ENCODE measurements at places on chromosomes 1 and 21.
A peak's percentile ranks its signal among the peaks of the same experiment; 100 is the strongest.

GRCh38 chr1:36562181-36562685, 79.5 kb upstream of the CSF3R start:
- DNase-seq = no peak

DNA sequence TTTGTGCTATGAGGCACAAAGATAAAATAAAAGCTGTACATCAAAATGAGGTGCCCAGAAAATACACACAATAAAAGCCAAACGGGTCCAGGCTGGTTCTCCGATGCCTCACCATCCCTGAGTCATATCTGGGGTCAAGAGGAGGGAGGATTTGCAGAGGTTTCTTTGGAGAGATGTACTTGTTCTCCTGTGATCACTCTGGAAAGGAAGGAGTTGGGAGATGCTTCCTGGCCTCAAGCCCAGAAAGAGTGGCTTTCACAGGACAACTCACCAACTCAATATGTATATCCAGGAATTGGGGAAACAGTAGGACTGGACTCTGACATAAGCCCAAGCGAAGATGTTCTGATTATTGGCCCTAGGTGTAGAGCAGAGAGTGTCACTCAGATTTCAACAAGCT, 51.9 kb downstream of the DIPK1A start:
- peak; percentile 69 for DNase-seq

GRCh38 chr1:245651093-245651492, 496.3 kb downstream of the KIF26B start:
- DNase-seq = no peak

GRCh38 chr1:171217658-171218443, 30.4 kb upstream of the FMO1 start:
- DNase-seq = no peak

DNA sequence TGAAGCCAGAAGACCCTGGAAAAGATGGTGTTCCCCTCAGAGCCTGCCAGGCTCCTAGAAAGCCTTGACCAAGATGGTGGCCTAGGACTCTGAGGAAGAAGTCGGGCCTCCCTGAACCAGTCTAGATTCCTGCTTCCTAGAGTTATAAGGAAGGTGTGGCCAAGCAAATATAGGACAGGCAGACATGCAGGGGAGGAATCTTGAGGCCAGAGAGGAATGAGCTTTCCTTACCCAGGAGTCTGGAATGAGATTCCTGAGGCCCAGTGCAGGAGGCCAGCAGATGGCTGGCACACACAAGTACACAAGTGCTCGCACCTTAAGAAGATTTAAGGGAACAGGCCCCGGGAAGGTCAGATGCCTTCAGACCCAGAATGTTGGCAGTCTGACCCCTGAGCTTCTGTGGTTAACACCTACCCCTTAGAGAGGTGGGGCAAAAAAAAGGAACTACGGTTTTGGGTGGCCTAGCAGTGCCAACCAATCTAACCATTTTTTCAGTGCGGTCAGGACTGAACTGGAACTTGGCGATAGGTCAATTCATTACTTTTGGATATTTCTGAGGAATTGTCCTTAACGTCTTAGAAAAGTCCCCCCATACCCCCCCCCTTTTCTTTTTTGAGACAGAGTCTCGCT, 73.3 kb downstream of the MDM4 start:
- peak; percentile 37 for DNase-seq

DNA sequence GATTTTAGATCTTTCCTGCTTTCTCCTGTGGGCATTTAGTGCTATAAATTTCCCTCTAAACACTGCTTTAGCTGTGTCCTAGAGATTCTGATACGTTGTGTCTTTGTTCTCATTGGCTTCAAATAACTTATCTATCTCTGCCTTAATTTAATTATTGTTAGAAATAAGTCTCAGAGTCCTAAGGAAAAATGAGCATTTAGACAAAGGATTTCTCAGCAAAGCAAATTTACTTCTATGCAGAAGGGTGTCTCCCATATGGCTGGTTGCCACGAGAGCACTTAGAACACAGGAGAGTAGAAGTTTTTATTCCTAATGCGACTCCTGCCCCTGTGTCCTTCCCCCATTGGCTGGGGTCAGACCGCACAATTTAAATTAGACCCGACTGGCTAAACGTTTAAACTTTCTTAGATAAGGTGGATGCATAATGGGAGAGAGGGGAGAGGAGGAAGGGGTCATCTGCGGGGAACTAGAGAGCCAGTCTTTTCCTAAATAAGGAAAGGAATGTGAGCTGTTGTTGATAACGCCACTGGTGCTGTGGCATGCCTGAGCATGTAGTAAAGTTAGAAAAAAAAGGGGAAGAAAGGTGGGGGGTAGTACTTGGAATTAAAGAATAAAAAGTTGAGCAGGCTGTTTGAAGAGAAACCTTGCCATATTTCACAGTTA, 170.2 kb downstream of the DYRK1A start:
- no peak for DNase-seq

DNA sequence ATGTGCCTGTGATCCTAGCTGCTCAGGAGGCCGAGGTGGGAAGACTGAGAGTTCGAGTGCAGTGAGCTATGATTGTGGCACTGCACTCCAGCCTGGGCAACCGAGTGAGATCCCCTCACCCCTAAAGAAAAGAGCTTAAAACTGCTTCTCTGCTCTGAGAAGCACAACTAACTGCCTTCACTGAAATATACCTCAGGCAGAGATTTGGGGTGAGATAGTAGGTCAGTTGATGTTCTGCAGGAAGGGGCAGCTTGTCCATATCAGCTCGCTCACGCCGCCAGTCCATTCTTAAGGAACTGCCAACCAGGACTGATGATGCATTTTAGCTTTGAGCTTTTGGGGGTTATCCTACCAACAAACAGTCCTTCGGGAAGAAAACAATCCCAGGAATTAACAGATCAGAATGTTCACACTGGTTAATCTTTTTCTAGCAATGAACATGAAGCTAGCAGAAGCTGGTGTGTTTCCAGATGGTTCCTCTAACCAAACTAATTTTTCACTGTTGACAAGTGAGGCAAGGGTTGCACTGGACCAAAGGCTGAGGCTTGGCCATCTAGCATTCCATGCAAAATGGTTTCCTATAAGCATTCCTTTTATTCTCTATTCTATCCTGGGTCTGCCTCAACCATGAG, 31.6 kb downstream of the LHX4 start:
- DNase-seq = no peak

- no peak for DNase-seq
Measured at GRCh38 chr1:224502459-224503160, 68.0 kb upstream of the WDR26 start.

- DNase-seq = no peak
Measured at GRCh38 chr1:200248541-200248940, 161.3 kb downstream of the ZNF281 start.

DNA sequence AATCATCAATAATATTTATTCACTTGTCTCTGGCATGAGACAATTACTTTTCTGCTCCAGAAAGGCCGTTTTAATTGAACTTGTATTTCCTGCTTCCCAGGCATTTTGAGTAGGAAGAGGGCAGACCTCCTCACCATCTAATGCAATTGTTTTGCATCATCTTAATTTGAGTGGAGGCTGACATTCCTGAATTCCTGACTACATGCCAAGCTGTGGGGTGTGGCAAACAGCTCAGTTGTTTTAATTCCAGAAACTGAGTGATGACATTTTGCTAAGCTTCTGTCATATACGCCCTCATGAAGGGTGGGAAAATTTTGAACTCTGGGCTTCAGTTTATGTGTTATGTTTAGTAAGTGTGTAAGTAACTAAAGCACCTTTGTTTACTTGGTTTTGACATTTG, 125.4 kb upstream of the USP25 start:
- DNase-seq = no peak

DNA sequence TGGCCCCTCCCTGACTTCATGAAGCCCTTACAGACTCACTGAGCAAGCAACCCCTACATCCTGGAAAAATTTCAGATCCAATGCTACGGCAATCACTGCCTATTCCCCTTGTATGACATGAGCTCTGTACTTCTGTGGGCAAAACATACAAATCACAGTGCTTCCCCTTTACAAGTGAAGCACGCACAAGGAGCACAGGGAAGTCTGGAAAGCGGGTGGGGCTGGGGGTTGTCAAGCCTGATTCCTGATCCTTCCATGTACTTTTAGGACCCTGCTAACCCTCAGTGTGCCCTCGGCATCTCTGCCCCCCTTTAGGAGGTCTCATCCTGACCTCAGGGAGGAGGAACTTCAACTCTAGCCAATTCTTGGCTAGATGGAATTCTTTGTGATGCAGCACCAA, 405.7 kb upstream of the POU3F1 start:
- DNase-seq = no peak

DNA sequence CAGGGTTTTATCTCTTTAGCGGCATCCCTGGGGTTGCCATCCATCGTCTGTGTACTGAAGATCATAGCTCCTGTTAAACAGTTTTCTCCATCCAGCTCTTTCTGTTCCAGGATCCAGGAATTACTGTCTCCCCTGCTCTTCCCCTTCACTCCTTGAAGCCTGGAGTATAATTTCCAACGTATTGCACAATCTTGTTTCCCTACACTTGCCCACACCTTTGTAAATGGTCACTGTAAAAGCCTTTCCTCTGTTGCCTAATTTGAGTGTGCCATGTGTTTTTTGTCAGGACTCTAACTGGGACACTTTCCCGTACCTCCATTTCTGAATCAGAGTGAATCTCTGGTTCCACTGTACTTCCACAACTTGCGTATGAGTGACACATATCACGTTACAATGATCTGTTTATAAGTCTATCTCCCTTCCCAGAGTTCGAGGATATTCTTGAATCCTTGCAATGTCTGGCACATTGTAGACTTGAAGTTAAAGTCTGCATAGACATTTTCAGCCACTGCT, 199.6 kb upstream of the SNX7 start:
- DNase-seq = no peak

DNA sequence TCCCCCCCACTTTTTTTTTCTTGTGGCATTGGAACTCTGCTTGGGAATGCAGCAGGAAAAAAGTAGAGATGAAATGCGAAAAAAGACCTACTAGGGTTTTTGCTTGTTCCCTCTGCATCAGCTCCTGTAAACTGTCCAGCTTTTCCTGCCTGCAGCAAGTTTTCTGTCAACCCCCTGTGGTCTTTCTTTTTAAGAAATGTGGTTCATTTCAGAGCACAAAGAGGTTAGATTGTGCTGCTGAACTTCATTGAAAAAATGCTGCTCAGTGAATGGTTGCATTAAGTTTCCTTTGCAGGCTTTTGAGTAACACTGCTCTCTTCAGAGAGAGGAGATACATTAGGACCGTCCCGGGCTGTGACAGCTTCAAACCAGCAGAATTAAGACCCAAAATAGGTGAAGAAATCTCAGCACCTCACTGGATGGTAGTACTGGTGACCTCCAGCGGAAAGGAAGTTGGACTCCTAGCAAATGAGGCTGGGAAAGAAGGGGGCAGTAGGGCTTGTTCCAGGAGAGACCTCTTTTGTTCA, 80.7 kb downstream of the NDUFS5 start:
- DNase-seq = no peak

- DNase-seq = no peak
Measured at GRCh38 chr1:177812144-177812543, 157.7 kb downstream of the SEC16B start.

GRCh38 chr1:214364786-214365295, 83.9 kb downstream of the SMYD2 start:
- no peak for DNase-seq

- DNase-seq = no peak
Measured at GRCh38 chr1:87051965-87052364, 137.5 kb downstream of the HS2ST1 start.

- no peak for DNase-seq
Measured at GRCh38 chr1:225410036-225410435, 17.8 kb downstream of the LBR start.

- no peak for DNase-seq
Measured at GRCh38 chr1:196960854-196961253, 16.5 kb upstream of the CFHR5 start.

GRCh38 chr1:50610563-50610962, 187.3 kb upstream of the DMRTA2 start:
- DNase-seq = no peak

DNA sequence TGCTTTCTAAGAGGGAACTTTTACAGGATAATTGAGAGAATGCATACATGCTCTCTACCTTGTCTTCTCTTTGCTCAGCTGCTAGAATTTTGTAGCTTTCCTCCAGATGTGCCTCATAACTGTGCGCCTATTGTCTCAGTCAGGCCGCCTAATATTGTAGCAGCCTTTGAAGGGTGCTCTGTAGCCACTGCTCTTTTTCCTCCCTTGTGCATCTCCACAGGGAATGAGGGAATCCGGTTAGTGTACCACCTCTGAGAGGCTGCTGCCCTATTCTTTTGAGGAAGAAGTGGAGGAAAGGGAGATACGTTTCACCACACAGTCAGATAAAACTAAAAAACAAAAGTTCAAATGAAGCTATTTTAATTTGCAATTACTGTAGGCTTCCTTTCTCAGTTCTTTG, 22.8 kb downstream of the TTC3 start:
- no peak for DNase-seq

DNA sequence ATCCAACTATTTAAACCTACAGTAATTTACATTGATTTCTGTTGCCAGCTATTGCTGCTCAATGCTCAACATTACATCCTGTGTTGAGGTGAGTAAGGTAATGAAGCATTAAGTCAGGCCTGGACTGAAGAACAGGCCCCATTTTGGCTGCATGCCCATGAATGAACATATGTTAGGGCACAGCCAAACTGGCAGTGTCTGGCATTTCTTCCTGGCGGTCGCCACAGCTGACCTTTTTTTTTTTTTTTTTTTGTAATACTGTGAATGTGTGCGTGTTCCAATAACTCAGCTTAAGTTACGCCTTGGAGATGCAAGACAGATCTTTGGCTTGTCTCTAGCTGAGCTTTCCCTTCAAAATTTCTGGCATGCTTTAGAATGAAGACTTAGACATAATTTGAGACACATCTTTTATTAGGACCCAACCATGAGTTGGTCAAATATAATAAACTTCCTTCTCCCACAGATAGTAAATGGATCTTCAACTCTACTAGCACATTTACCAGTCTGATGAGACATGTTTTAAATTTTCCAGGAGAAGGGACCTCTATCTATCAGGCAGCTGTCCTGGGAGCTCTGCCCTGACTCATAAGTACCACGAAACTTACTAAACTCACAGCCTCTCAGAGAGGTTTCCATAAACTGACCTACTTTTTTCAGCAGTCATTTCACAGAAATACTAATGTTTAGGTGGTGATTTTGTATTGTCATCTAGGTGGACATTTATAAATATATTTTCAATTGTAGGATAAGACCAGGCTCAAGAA, 341.1 kb upstream of the RUNX1 start:
- peak; percentile 29 for DNase-seq

- no peak for DNase-seq
Measured at GRCh38 chr1:218658269-218658668, 313.1 kb downstream of the TGFB2 start.

DNA sequence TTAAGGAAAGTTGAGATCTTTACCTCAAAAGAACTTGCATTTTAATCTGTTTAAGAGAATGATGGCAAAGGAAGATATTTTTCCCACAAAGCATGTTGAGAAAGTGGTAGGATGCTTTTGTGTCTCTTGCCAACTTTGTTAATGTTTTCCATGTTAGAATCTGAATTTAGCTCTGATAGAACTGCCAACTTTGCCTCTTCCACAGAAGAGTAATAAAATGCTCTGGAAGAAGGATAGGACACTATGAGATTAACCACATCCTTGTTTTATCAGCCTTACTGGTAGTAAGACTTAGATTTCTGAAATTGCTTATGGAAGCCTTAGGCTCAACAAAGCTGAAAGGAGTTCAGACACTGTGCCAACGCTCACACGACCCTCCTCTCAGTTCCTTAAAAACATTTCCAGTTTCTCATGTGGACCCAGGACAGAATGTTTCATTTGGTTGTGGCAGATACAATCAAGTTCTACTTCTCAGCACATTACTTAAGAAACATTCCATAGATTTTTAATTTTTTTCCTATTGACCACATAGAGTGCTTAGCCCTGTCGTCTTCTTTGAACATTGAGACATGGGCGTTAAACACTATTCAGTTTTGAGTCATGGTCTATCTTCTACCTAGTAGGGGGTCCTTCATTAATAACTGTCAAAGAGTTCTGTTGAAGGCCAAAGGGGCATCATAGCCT, 59.0 kb downstream of the MTR start:
- DNase-seq = no peak

All from hepatic stellate cell (primary cell).